ENCODE measurements at places on chromosomes 11 and 22.

DNA sequence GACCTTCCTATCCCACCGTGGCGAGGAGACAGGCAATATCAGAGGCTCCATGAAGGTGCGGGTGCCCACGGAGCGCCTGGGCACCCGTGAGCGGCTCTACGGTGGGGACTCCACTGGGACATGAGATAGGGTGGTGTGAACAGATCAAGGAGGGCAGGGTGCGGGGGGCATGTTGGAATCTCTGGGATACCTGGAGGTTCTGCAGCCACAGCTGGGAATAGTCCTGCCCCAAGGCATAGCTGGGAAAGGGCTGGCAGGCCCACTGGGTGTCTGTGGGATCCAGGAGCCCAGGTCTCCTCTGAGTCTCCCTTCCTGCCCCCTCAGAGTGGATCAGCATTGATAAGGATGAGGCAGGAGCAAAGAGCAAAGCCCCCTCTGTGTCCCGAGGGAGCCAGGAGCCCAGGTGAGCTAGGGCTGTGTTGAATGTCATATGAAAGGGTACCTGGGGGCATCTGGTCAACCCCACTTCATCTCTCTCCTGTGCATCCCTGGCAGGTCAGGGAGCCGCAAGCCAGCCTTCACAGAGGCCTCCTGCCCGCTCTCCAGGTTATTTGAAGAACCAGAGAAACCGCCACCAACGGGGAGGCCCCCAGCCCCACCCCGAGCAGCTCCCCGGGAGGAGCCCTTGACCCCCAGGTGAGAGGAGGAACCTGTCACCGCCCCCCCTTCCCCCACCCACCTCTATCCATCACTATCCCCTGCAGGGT, 8.5 kb downstream of the PHOX2A start:
- no peak for DNase-seq

GRCh38 chr22:31692186-31692886, 30.3 kb upstream of the PISD start:
- DNase-seq, result no peak

- no peak for DNase-seq
Observed at GRCh38 chr11:78840200-78840599, 265.5 kb upstream of the NARS2 start.

GRCh38 chr11:72070491-72070890, 9.9 kb downstream of the NUMA1 start:
- DNase-seq, result no peak

DNA sequence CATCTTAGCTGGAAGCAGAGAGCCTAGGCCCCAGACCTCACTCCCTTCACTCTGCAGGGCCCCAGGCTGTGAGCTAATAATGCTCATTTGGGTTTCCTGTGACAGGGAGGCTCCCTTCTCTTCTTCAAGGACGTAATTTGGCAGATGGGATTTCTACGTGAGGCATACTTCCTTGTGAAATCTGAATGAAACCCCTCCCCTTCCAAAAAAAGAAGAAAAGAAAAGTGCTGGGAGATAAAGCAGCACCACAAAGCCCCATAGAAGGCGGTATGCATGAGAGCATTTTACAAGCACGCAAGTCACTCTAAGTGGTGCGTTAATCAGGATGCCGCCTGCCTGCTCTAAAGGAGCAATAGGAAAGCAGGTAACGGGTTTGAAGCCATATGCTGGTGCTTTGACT, 5.7 kb downstream of the P2RX3 start:
- no peak for DNase-seq

DNA sequence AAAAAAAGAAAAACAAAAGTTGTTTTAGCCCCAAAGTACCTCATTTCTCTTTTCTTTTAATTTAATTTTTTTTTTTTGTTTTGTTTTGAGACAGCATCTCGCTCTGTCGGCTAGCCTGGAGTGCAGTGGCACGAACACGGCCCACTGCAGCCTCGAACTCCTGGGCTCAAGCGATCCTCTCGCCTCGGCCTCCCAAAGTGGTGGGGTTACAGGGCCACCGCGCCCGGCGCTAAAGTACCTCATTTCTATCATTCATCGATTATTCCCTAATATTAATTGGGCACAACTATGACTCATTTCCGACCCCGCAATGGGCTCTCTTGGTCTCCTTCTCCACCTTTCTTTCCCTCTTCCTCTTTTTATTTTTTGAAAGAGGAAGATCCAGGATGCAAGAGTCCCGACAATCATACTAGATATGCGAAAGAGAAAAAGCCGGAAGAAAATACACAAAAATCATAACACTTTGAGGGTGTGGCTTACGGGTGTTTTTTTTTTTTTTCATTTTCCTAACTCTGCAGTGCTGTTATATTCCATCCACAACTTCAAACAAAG, 475 bp upstream of the AIP start:
- DNase-seq, result no peak

- no peak for DNase-seq
Observed at GRCh38 chr22:42340829-42341383, 70.5 kb upstream of the TCF20 start.

DNA sequence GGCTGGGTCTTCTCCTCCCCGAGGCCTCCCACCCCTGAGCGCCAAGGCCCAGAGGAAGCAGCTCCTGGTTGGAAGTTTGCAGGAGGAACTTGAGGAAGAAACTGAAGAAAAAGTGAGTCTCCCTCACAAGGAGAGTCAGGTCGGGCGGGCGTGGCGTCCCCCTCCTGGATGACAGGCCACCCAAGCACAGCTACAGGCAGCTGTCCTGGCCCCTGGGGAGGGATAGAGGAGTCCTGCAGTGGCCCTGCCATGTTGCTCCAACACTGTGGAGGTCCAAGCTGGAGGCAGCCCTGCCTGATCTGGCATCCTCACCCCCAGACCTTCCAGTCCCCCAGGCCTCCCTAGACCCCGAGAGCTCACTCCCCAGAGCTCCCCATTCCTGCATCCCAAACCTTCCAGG, 1150.1 kb downstream of the BRD1 start:
- no peak for DNase-seq

DNA sequence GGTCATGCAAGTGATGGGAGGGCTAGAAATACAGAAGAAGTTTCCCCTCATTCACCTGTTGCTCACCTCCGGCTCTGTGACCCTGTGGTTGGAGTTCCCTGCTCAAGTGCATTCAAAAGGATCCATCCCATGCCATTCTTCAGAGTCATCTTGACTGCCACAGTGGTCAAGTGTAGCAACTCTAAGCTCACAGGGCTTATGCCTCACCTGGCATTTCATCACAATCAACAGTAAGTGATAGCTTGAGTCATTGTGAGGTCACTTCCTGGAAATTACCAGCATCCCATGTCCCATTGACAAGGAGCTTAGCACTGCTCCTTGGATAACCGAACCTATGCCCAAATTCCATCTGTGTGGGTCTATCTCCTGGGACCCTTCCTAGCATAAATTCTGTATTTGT, 55.6 kb downstream of the OR4C45 start:
- DNase-seq, result no peak

Data from stimulated activated CD4-positive, alpha-beta T cell treated with anti-CD3 and anti-CD28 coated beads, Interleukin-1b, Interleukin-23, amount 100 ng/mL, for 24 hours (primary cell).